Osteoblast (primary cell): ENCODE measurements at places on chromosomes 3 and 15.
A peak's percentile ranks its signal among the peaks of the same experiment; 100 is the strongest.

DNA sequence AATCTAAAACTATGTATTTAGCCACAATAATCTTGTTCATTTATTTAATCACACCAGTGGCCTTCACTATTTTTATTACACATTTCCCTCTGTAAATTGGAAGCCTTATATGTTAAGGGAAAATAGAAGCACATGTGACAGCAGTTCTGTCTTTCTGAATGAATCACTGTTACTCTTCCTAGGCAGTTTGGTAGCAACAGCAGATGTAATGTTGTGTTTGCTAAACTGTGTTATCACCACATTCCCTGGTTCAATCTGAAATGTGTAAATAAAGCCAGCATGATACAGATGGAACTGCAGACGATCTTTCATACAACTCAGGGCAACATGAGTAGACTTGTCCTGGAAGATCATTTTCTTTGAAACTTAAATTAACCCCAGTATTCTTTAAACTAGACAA lies 220.1 kb downstream of the MCTP2 start:
- H3K4me1 ChIP-seq: no peaks in the 10 kb centered on the region
- no peak for DNase-seq
- no peaks in the 10 kb centered on the region for H3K36me3 ChIP-seq
- H3K27me3 ChIP-seq: no peaks in the 10 kb centered on the region
- H3K27ac ChIP-seq: no peak overlapping the region
- no peak overlapping the region for H3K4me3 ChIP-seq

DNA sequence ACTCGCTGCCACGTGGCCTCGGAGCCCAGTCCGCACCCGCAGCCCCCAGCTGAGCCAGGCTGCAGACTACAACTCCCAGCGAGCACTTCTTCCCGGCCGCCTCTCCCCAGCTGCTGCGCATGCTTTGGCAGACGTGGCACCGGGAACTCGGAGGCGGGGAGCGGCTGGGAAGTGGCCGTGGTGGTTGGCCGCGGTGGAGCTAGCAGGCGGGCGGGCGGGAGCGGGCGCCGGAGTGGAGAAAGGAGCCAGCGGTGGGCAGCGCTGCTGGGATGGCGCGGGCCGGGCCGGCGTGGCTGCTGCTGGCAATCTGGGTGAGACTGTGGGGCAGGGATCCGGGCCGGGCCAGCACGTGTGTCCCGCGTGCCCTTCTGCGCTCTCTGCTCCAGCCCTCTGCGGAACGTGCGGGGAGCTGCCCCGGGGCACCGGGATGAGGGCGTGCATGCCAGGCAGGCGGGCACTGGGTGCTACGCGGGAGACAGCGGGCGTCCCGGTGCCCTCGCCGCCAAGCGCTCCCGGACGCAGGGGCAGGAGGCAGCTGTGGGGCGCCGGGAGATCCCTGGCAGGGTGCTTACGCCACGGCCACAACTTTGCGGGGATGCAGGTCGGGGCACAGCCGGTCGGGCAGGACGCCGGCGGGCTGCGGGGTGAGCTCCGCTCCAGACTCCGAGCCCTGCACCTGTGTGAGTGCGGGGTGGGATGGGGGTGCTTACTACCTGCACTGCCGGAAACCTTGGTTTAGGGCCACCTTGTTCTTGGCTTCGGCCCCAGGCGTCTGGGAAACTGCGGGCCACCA lies at the start of gene PDIA5:
PDIA5 (plus strand) TSS at position 130 of the 793 bp plus-strand sequence; CDS start at position 270, 140 bp downstream.
- H3K36me3 ChIP-seq: no peaks in the 10 kb centered on the region
- H3K27me3 ChIP-seq: peaks cover 4% of the 10 kb centered on the region
- H3K4me1 ChIP-seq: peaks cover 19% of the 10 kb centered on the region
- H3K27ac ChIP-seq: peak within 1 kb of the TSS; percentile 63
- peak; percentile 98 for DNase-seq

DNA sequence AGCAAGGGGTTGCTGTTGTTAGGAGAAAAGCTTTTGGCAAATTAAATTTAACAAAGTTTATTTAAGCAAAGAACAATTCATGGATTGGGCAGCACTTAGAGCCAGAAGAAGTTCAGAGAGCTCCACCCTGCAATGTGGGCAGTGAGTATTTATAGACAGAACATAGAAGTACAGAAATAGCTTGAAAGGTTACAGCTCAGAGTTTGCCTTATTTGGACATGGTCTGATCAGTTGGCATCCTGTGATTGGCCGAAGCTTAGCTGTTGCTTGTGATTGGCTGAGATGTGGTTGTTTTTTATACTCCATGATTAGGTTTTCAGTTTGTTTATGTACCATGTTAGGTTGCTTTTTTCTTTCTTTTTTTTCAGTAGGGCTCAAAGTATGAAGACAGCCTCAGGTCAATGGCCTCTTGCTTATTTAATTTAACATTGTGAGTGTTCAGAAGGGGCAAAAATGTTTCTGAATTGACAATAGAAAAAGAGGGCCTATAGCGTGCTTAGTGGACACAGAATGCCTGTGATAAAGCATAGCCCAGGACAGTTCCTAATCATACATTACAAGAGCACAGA lies 293.8 kb downstream of the IGSF11 start:
- no peaks in the 10 kb centered on the region for H3K4me1 ChIP-seq
- DNase-seq: no peak
- no peaks in the 10 kb centered on the region for H3K36me3 ChIP-seq

DNA sequence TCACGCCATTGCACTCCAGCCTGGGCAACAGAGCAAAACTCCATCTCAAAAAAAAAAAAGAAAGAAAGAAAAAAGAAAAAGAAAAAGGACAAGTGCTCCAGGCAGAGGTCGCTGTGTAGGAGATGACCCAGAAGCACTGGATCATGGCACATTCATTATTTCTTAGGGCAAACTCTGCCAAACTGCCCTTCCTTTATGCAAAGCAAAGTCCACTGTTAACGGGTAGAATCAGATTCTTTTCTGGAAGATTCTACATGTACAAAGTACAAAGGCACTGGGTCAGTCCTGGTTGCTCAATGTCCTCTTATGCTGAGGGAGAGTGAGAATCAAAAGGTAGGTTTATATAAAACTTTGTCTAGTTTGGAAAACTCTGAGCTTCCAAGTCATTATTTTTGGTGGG lies 144.9 kb downstream of the FEZF2 start:
- no peak for DNase-seq
- no peaks in the 10 kb centered on the region for H3K27me3 ChIP-seq
- no peak overlapping the region for H3K27ac ChIP-seq
- H3K4me3 ChIP-seq: no peak overlapping the region
- no peaks in the 10 kb centered on the region for H3K4me1 ChIP-seq
- H3K36me3 ChIP-seq: no peaks in the 10 kb centered on the region

DNA sequence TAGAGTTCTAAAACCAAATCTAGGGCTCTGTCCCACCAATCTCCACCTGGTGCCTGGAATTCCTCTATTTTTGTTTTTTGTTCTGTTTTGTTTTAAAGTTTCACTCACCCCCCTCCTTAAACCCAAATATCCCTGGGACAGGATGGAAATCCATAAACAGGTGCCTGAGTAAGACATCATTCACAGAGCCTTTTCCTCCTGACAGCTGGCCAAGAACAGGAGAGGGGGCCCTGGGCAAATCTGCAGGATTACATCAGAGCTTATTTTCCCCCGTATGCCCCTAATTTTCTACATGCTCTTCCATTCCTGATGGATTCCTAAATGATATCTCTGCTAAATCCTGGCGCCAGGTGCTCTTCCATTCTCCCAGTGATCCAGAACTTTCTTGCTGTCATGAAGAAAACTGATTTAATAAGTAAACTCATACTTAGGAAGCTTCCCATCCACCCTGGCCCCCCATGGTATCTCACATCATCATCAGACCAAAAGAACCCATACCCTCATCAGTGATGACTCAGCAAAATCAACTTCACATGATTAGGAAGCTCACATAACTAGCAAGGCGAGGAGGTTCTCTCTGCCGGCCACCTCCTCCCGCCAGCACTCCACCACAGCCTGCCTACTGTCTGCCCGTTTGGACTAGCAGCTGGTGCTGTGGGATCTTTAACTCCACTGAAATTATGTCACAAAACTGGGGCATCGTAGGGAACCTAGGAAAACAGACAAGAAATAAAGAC lies 61.0 kb downstream of the LIPC start:
- no peak overlapping the region for H3K4me3 ChIP-seq
- no peaks in the 10 kb centered on the region for H3K36me3 ChIP-seq
- no peaks in the 10 kb centered on the region for H3K4me1 ChIP-seq
- DNase-seq: no peak

DNA sequence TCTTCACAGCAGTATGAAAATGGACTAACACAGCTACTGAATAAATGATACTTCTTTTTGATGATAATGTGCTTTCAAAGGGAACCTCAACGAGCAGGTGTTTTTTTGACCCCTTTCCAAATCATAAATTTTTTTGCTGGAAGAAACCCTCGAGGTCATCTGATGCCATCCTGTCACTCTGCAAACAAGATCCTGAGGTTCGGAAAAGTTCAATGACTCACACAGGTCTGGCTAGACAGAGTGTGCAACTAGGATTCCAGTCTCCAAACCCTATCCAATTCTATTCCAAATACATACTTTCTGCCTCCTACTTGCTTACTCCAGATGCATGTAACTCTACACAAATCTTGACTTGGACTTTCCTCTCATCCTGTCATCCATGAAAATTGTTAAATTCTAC lies 124.7 kb downstream of the NEDD4 start:
- no peak overlapping the region for H3K27ac ChIP-seq
- H3K36me3 ChIP-seq: peaks cover 3% of the 10 kb centered on the region
- peaks cover 11% of the 10 kb centered on the region for H3K4me1 ChIP-seq
- H3K4me3 ChIP-seq: no peak overlapping the region
- DNase-seq: no peak
- no peaks in the 10 kb centered on the region for H3K27me3 ChIP-seq

GRCh38 chr3:108001457-108001856 lies 89.4 kb downstream of the CD47 start:
- no peak for DNase-seq
- H3K4me1 ChIP-seq: peaks cover 2% of the 10 kb centered on the region
- peaks cover 4% of the 10 kb centered on the region for H3K27me3 ChIP-seq
- H3K27ac ChIP-seq: no peak overlapping the region
- no peak overlapping the region for H3K4me3 ChIP-seq

- H3K36me3 ChIP-seq: peaks cover 13% of the 10 kb centered on the region
- peak overlapping the region; percentile 100 for H3K4me3 ChIP-seq
- H3K27me3 ChIP-seq: peaks cover 5% of the 10 kb centered on the region
- DNase-seq: no peak
- H3K4me1 ChIP-seq: peaks cover 11% of the 10 kb centered on the region
- H3K27ac ChIP-seq: peak overlapping the region; percentile 75
These were observed 427 bp upstream of the RNF111 start for GRCh38 chr15:58987036-58987435.

DNA sequence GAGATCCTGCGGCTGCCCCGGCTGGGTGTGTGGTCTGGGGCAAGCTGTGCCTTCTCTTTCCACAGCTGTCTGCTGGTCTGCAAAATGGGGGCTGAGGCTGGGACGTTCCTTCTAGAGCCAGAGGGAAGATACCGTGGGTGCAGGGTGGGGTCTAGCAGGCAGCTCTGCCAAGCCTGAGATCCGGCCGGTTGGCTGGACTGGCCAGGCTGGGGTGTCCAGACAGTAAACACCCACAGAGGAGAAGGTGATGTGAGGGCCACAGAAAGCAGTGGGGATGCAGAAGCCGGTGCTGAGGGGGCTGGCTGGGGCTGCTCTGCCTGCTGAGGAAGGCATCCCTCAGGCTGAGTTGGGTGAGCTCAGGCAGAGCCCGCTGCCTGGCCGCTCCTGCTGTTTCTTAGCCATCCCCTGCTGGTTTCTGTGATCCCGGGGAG lies 46.1 kb downstream of the FBLN2 start:
- H3K4me3 ChIP-seq: no peak overlapping the region
- H3K4me1 ChIP-seq: peaks cover 3% of the 10 kb centered on the region

GRCh38 chr15:48794697-48795134 lies 16.2 kb downstream of the CEP152 start:
- H3K4me3 ChIP-seq: no peak overlapping the region
- no peaks in the 10 kb centered on the region for H3K27me3 ChIP-seq
- no peak for DNase-seq
- peaks cover 25% of the 10 kb centered on the region for H3K4me1 ChIP-seq
- peak overlapping the region; percentile 25 for H3K27ac ChIP-seq
- no peaks in the 10 kb centered on the region for H3K36me3 ChIP-seq

GRCh38 chr15:64754663-64755426 lies 20.5 kb downstream of the RBPMS2 start:
- H3K27me3 ChIP-seq: no peaks in the 10 kb centered on the region
- no peak overlapping the region for H3K27ac ChIP-seq
- no peak overlapping the region for H3K4me3 ChIP-seq
- peak; percentile 35 for DNase-seq
- H3K36me3 ChIP-seq: no peaks in the 10 kb centered on the region

DNA sequence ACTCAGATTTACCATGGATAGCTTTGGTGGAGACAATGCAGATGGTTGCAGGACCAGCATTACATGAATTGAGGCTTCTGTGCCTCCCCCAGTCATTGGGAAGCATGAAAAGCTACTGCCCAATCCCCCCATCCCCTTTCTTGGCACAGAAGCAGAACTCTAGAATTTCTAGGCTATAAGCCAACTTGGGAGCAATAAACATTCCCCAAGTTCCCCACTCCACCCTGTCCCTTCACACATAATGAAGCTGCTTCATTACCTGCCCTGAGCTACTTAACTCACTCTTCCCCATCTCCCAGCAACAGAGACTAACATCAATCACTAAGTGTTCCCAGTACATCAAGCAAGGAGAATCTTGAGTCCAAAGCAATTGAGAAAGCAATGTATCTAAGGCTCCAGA lies 164.5 kb downstream of the RORA start:
- DNase-seq: no peak
- peaks cover 5% of the 10 kb centered on the region for H3K27me3 ChIP-seq
- no peak overlapping the region for H3K4me3 ChIP-seq
- no peak overlapping the region for H3K27ac ChIP-seq

- H3K4me3 ChIP-seq: no peak overlapping the region
- DNase-seq: no peak
- H3K36me3 ChIP-seq: peaks cover 83% of the 10 kb centered on the region
- no peak overlapping the region for H3K27ac ChIP-seq
These were observed 74.1 kb downstream of the MESD start for GRCh38 chr15:80915472-80915871.

- no peak overlapping the region for H3K27ac ChIP-seq
- H3K27me3 ChIP-seq: no peaks in the 10 kb centered on the region
- H3K4me1 ChIP-seq: no peaks in the 10 kb centered on the region
- DNase-seq: no peak
- no peaks in the 10 kb centered on the region for H3K36me3 ChIP-seq
These were observed 566.3 kb downstream of the AGBL1 start for GRCh38 chr15:86645925-86646500.

DNA sequence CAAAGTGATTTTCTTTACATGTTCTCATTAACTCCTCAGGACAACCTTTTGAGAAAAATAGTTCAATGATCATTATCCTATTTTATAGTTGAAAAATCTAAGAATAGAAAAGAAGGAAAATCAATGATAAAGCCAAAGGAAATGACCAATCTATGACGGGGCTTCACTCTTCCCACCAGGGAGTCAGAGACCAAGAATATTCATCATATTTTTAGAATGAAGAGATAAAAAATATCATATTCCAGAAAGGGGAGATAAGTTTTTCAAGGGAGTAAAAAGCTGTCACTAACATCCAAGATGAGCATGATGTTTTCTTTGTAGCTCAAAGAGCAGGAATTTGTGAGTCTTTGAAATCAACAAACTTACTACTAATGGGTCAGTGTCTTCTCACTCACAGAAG lies 71.5 kb upstream of the LPP start:
- H3K4me1 ChIP-seq: peaks cover 23% of the 10 kb centered on the region
- no peak overlapping the region for H3K4me3 ChIP-seq
- H3K27me3 ChIP-seq: no peaks in the 10 kb centered on the region
- H3K27ac ChIP-seq: peak overlapping the region; percentile 87
- no peak for DNase-seq

- DNase-seq: no peak
- peaks cover 5% of the 10 kb centered on the region for H3K4me1 ChIP-seq
- H3K4me3 ChIP-seq: no peak overlapping the region
These were observed 46.2 kb upstream of the PYDC2 start for GRCh38 chr3:191414732-191415131.
